ENCODE measurements at places on chromosomes 2 and 18.

- peak; percentile 23 for DNase-seq
These were observed 3.6 kb upstream of the DGKD start for GRCh38 chr2:233350708-233351107.

DNA sequence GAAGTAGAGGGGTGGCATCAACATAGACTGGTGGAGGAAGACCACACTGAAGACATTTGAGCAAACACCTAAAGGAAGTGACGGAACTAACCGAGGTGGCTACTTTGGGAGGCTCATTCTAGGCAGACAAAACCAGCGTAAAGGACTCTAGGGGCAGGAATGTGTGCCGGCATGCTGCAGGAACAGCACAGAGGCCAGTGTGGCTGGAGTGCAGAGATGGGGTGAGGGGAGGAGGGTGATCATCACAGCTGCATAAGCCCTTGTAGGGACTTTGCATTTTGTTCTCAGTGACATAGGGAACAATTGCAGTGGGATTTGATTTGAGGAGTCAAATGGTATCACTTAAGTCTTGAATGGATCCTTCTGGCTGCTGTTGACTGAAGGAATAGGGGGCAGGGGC is 253.5 kb downstream of the NCKAP5 start:
- no peak for DNase-seq

DNA sequence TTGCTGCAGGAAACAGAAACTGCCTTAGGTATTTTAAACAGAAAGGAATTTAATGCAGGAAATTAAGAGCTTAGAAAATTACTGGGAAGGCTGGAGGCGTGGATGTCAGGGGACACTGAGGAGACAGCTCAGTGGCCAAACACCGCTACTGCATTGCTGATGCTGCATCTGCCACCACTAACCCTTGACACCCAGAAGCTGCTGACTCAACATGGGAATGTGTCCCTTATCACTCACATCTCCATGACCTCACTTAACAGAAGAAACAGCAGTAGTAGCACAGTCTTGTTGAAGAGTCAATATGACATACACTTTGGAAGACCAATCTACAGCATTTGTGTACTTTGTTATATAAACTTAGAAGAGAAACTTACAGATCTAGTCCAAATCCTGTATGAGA is 906.1 kb downstream of the SLC4A3 start:
- no peak for DNase-seq

DNA sequence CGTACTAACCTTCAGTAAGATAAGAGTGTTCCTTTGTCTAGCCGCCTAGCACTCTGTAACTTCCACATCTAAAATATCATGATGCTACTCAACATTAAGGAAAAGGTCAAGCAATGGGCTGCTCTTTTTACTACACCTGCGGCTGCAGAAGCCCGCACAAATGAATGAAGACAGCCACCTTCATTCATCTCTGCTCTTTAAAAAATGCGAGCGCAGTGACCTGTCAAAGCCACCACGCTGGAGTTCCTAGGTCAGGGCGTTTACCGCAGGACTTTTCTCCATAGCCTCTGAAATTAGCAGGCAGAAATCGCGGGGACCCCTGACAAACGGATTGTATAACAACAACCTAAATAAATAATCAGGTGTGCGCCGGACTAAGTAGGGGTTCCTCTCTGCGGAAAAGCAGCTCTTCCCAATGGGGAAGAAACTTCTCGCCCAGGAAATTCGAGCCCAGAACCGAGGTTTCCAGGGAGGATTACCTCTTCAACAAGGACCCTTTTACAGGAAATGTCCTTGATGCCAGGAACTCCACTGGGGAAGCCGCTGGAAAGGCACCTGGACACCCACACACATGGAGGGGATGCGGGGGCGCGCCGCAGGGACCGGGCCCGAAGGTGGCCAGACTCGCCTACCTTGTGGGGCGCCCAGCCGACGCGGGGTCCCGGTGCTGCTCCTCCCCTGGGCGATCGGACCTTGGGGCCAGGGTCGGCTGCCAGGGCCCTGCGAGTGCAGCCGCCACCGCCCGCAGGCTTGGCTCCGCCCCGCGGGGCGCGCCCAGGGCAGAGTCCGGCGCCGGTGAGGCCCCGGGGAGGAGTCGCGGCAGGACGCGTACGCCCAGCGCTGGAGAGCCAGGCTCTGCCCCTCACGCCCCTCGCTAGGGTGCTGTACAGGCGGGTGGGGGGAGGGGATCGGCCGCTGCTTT is at the start of gene CCDC68:
CCDC68 (minus strand) TSS at position 758 of the 922 bp plus-strand sequence. CDS start 16,670 bp downstream, outside the sequence.
- DNase-seq: peak; percentile 12

DNA sequence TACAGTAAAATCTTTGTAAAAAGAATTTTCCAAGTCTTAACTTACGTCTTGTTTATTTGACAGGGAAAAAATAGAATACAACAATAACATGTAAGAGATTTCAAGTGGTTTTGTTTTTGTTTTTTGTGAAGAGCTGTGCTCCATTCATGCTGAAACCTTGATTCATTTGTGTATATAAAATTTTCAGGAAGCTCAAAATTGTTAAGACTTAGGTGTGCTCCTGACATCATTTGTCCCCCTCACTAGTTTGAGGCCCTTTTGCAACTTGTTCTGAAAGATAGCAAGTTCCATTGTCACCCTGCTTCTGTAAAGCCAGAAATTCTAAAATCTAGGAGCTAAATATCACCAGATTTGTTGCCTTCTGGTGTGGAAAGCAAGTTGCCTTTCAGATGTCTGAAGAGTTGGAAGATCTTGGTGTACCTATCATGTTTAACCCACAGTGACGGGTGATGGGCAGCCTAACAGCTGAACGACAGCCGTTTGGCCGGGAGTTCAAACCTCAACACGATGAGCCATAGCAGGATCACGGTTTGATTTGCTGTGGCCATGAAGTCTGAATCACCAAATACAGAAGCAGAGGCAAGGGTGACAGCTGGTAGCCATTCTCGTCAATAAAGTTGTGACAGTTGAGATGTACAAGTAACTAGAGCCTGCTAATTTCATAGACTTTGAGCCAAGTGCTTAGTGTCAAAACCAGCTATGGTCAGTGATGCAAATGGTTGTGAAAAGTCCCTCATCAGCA is 205.5 kb upstream of the SP5 start:
- no peak for DNase-seq

- no peak for DNase-seq
These were observed 10.8 kb downstream of the YPEL5 start for GRCh38 chr2:30157616-30158015.

DNA sequence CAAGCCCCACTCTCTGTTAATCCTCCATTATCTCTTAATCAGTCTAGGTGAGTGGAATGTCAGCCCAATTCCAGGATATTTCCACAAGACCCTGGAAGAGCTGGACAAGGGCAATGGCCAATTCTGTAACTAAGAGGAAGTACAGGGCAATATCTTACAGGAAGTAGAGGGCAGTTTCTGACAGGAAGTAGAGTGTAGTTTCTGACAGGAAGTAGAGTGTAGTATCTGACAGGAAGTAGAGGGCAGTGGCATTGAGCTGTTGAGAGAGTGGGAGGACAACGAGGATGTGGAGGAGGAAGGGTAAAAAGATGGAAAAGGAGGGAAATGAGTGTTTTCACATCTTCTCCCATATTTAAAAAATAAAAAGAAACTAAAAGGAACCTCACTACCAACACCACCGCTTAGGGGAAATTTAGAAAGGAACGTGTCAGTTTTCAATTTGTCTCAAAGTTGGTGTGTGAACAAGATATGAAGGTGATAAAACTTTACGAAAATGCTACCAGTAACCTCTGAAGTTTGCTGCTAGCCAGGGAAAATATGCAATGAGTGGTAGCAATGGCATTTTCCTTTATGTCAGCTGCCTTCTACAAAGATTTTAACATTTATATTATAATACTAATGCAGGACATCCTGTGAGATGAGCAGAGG is 430.9 kb upstream of the HNRNPA3 start:
- DNase-seq: no peak

DNA sequence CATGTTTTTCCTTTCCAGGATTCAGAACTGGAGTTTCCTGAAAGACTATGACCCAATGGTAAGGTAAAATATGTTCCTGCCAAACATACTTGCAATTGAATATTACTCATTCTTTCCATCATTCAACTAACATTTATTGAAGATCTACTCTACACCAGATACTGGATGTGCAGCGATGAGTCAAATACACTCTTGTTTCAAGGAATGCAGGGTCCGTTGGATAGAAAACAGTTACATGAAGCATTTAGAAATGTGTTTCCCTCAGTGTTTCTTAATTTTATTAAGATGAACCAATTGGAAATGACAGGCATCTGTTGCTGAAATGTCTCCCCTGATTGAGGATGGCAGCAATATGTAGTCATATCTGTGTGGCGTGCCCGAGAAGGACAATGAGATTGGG is 14.8 kb upstream of the SLC66A3 start:
- no peak for DNase-seq

DNA sequence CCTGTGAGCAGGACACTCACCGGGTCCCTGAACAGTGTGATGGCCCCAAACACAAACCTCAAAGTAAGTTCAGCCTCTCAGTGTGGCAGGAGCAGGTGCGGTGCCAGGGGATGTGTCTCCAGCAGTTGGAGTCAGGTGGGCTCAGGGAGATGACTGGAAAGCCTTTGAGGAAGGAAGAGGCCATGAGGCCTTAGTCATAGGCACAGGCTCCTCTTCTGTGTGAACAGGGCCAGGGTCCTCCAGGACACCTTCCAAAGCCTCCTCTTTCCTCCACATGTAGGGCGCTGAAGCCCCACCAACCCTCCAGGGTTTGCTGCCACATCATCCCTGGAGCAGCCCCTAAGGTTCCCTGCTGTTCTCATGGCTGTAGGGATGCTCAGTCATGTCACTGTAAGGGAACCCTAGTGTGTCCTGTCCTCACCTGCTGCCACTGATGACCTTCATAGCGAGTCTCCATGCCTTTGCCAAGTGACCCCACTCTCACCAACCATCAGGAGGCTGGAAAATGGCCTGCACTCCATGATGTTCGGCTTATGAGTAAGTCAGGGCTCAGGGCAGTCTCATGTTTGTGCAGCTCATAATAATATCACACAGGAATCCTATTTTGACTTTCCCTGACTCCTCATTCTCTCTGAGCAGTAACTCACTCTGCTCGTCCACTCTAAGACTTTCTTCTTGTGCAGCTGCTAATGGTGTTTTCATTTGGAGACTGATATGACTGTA is 1152.9 kb downstream of the RPIA start:
- no peak for DNase-seq

GRCh38 chr2:203782262-203782976 is 76.0 kb downstream of the CD28 start:
- no peak for DNase-seq

DNA sequence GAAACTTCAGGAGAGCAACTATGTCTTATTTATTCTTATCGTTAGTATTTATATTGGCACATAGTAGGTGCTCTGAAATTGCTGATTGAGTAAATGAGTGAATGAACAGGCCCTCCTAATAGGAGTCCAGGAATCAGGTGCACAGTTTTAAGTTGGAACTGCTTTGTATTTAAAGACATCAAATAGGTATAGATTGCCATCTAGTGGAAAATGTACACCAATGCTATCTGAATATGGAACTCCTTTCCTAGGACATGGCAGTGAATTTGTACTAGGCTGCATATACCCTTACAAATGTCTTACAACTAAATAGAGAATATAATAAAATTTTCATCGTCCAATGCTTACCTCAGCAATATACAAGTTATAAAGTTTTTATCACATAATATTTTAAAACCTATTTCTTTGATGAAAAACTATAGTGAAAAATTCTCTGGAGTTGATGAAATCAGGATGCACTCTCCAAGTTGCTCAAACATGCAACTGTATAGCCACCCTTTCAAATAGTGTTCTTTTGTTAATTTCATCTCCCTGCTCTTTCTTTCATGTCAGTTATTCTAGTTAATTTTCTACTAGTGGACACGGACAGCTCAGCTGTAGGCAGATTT is 318.9 kb upstream of the SYT4 start:
- DNase-seq: no peak

DNA sequence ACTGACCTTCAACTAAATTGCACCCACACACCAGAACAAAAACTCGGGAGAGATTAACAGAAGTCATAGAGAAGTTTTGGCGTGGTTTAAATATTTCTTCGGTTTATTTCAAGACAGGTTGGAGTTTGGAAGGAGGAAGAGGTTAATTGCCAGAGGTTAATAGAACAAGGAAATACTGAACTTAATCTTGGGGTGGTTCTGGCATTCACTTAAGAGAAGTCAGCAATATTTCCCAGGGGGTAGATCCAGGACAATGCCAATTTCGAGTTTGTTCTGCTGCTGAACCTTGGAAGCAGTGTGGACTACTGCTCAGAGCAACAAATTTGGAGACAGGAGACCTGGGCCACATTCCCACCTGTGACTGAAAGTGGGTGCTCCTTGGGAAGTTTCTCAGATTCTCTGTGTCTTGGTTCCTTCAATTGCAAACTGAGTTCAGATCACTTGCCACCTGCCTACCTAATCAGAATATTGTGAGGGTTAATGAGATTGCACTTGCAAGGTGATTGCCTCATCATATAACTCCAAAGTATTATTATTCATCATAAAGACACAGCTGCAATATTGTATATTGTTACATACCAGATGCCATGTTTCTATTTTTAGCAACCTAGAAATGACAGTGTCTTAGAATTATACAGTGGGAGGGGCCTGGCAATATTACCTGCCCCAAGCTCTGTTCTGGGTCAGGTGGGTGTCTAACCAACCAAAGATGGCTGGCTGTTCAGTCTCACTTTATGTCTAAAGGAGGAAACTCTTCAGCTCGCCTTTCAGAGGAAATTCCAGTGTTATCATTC is 217.4 kb downstream of the CDCA7 start:
- DNase-seq: peak; percentile 35

DNA sequence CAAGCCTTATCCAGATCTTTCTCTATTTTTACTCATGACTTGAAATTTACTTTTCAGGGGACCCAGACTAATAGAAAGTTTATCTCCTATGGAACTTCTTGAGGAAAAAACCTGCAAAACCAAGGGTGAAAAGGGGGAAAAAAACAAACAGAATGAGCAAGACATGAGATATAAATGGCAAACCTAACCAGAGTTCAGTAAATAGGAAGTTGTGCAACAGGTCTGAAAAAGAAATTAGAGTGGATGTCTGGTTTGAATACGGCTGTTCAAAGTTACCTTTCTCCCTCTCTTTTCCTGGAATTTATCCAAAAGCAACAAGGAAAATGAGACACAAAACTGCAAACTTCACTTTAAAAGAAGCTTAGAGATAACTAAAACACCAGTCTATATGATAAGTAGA is 78.8 kb upstream of the TGFA start:
- no peak for DNase-seq

- no peak for DNase-seq
These were observed 544.6 kb upstream of the ZEB2 start for GRCh38 chr2:145064511-145064910.

DNA sequence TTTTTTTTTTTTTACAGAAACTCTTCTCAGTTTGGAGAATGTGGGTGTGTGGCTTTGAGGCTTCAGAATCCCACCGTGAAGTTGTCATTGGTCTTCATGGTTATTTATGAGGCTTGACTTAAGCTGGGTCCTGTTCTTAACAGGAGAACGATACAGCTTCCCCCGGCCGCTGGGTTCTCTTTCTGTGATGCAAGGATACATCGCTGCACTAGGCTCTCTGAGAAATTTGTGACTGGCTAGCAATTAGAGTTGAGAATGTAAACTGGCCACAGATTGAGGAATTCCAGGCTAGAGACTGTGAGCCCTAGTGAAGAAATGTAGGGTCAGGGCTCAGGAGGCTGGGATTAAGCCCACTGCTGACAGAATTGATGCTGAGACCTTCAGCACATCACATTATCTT is 29.8 kb downstream of the MGAT5 start:
- DNase-seq: no peak

Measured in NCI-H510A (cell line).